ENCODE measurements at places on chromosomes 7 and 10.

GRCh38 chr7:43431020-43431595 is 151.8 kb upstream of the STK17A start:
- no peak for DNase-seq

- no peak for DNase-seq
Observed at GRCh38 chr7:111987115-111987826, 218.9 kb downstream of the DOCK4 start.

- no peak for DNase-seq
Observed at GRCh38 chr7:191105-191980, 1.0 kb upstream of the FAM20C start.

DNA sequence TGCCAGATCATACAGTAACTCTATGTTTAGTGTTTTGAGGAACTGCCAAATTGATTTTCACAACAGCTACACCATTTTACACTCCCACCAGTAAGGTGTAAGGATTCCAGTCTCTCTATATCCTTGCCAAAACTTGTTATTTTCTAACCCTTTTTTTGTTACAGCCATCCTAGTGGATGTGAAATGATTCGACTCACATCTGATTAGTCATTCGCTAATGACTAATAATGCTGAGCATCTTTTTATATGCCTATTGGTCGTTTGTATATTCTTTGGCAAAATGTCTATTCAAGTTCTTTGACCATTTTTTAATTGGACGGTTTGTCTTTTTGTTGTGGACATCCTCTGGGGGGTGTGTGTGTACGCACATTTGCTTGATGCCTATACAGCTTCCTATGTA is 142.8 kb downstream of the DGKB start:
- no peak for DNase-seq
